ENCODE measurements at places on chromosomes 4 and X.

DNA sequence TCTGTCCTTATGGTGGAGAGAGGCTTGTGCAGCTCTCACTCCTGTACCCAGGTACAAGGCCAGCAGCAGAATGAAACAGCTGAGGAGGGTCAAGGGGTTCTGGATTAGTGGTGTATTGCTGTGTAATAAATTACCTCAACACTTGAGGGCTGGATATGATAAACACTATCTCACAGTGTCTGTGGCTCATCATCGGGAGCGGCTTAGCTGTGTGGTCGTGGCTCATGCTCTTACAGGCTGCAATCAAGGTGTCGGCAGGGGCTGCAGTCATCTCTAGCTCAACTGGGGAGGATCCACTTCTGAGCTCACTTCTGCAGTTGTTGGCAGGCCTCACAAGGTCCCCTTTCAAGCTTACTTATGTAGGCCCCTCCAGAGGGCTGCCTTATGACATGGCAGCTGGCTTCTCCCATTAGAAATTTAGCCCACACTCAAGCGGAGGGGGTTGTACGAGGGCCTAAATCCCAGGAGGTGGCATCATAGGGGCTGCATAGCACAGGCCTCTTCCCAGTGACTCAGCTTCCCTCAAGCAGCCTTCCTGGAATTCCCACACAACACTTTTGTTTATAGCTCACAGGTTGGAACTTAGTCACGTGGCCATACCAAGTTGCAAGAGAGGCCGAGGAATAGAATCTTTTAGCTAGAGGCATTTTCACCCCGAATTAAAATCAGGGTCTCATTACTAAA, 148.2 kb upstream of the RPS6KA3 start:
- DNase-seq, result no peak

DNA sequence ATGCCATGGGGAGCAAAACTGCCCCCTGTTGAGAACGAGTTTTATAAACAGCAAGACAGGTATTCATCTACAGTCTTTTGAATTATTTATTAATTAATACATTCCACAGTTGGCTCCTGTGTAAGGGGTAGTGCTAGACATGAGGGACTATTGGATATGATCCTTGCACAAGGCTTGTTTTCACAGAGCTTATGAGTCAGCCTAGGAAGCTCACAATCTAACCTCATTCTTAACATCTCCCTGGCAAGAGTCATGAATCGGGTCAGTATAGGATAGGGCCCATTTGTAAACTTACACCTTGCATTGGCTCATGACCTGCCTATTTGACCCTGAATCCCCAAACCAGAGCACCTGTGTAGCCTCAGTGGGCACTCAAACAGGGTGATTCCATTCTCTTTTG, 209.1 kb upstream of the HCCS start:
- no peak for DNase-seq

DNA sequence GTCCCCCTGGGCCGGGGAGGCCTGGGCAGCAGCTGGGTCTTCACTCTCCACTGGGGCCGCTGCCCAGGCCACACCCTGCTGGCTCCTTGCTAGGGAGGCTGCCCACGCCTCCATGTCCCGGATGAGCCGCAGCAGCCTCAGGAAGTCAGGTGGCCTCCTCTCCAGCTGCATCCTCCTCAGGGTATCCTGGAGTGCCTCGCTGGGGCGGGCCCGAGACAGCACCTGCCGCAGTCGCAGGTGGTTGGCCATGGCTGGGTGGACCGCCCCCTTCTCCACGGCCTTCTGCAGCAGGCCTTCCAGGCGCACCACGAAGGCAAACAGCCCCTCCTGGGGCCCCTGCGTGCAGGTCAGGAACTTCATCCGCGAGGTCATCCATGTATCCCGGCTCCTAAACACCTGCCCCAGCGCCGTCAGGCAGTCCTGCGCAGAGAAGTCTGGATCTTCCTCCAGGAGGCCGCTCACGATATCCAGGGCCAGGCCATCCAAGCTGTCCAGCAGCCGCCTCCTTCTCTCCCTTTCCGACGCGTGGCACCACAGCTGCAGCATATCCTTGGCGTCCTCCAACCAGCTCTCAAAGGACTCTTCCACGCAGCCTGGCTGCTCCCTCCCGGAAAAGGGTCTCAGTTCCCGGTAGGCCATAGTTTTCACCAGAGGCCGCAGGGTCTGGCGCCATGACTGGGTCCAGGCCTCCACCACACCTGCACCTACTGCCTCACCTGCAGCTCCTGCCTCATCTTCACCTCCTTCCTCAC, 2.1 kb downstream of the PNMA6F start:
- DNase-seq, result no peak

DNA sequence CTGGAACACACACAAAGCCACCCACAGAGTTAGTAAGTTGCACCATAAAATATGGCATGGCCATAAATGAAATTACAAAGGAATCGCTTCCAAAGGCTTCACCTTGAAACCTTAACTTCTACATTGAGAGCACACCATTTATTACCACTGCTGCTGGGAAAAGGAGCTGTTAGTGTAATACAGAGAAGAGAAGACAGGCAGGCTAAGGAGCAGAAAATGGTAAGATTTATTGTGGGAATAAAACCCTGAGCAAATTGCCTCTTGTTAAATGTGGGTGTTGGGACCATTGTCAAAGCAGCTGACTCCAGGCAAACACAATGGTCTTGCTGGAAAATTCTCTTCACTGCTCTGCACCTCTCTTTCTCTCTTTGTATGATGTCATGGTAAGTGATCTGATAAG, 79.2 kb upstream of the NHS start:
- no peak for DNase-seq

- DNase-seq, result no peak
These were observed 6.4 kb upstream of the ZNF674 start for GRCh38 chrX:46551494-46552128.

DNA sequence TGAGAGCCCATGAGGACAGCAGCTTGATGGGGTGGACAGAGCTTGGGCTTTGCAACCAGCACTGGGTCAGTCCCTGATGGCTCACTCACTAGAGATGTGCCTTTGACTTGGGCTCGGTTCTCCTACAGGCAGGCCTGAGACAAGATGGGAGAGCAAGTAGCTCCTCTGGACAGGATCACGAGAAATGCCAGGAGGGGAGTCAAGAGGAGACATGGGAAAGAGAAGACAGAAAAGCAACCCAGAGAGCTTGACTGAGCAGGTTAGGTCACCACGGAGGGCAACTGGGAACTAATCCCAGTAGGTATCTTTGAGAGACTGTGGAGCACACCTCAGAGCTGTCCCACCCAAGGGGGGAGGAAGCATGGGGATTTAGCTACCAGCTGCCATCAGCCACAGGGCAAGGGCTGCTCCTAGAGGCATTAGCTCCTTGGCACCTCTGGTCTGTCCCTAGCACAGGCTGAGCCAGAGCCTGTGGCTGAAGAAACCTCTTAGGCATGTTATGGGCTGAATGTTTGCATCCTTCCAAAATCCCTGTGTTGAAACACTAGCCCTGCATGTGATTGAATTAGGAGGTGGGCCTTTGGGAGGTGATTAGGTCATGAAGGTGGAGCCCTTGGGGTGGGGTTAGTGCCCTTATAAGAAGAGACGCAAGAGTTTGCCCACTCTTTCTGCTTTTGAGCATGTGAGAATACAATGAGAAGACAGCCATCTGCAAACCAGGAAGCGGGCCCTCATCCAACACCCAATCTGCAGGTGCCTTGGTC, 145.6 kb downstream of the SMIM20 start:
- no peak for DNase-seq

- DNase-seq, result no peak
These were observed 153.7 kb downstream of the FBXW7 start for GRCh38 chr4:152382057-152382785.

DNA sequence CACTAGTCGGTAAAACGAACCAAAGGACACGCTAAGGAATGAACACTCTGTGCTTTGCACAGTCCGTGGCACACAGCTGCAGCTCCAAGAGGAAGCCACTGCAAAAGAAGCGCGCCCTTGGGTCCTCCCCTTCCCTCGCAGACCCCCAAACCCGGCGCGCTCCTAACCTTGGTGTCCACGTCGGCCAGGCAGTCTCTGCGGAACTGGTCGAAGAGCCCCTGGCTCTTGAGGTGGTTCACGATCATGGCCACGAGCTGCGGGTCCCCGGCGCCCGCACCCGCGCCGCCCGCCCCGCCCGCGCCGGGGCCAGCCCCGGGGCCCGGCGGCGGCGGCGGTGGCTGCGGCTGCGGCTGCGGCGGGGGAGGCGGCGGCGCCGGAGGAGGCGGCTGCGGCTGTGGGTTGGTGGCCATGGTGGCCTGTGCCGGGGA, 333 bp downstream of the BOD1L1 start:
- DNase-seq, result no peak

GRCh38 chrX:134073341-134073740, 87.9 kb upstream of the GPC3 start:
- DNase-seq, result no peak

DNA sequence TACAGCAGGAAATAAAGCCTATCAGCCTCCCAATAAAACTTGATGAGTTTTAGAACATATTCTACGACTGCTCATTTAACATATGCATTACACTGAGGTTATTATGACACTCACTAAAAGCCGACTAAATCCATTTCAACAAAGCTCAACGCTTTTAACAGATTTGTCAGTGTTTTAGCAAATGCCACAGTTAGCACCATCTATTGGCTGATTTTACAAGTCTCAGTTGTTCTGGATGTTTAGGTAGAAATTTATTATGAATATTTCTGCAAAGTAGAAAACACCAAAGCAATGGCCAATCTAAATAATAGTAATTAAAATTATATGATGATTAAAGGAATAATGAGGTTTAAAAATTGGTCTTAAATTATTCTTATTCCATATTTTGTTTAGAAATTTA, 993.2 kb upstream of the PCDH7 start:
- DNase-seq, result no peak

- no peak for DNase-seq
These were observed 4.7 kb downstream of the SRPX2 start for GRCh38 chrX:100648458-100649417.

GRCh38 chrX:109393859-109394258, 88.0 kb downstream of the GUCY2F start:
- DNase-seq, result no peak

- no peak for DNase-seq
These were observed 95.5 kb downstream of the SOWAHB start for GRCh38 chr4:76802236-76803021.

DNA sequence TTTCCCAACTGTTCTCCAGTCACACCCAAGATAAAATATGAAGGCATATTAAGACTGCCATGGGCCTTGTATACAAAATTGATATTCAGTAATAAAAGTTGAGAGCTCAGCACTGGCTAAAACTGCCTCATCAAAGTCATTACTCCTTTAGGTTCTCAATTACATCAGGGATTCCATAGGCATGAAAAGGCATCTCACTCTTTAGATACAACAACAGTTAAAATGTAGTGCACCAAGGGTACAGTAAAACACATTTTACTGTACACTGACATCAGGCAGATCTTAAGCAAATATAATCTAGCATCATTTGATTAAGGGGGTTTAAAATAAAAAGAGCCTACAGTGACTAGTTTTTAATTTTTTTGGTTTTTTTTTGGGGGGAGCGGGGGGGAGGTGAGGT, 107.7 kb downstream of the PPP3CA start:
- no peak for DNase-seq

- DNase-seq, result no peak
These were observed 142.9 kb downstream of the PCDH7 start for GRCh38 chr4:30863021-30863420.

GRCh38 chr4:74157154-74157553, 764 bp upstream of the MTHFD2L start:
- no peak for DNase-seq

DNA sequence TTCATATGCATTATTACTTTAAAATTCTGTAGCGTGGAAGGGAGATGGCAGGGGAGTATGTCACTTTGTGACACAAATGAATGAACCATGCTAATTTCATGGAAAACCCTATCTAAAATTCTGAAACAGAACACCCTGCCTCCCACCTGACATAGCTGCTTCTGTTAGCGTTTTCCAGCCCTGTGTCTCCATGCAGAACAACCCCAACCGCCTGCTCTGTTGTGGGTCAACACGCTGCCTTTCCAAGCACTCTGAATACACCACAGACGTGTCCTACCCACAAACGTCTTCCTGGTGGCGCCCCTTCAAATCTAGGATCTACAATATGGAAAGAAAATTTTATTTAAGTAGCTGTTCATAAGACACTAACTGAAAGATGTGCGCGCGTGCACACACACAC, 238.6 kb downstream of the TRIML1 start:
- no peak for DNase-seq

DNA sequence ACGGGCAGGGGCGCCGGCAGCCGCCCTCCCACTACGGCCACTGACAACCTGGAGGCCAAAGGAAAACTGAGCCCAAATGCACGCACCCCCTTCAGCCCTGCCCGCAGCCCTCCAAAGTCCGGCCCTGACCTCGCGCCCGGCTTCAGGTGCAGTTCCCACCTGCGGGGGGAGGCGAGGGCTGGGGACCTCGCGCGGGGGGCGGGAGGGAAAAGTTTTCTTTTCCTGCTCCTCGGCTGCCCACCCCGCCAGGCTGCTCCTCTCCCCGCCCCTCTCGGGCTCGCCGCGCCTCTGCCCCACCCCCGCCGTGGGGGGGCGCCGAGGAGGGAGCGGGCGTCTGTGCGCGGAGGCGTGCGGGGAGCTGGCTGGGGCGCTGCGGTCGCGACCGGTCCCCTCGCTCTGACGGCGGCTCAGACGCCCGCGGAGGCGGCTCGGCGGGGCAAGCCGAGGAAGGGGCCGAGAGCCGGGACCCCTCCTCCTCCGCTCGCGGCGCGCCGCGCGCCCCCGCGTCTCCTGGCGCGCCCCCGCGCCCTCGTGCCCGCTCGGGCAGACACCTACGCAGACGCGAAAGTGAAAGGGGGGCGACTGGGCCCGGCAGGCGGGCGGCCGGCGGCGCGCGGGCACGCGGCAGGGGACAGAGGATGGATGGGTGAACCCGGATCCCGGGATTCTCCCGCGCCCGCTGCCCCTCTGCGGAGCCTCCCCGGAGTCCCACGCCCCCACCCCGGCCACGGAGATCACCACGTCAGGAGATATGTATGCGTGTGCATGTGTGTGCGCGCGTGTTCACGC, 3.1 kb upstream of the NR3C2 start:
- DNase-seq, result peak; percentile 63

GRCh38 chr4:23022032-23022431, 329.3 kb downstream of the GBA3 start:
- no peak for DNase-seq

- no peak for DNase-seq
These were observed 59.6 kb downstream of the LEF1 start for GRCh38 chr4:108109111-108109510.

- no peak for DNase-seq
These were observed 101.8 kb downstream of the ANXA5 start for GRCh38 chr4:121594796-121595526.

- no peak for DNase-seq
These were observed 25.6 kb upstream of the IRF2 start for GRCh38 chr4:184499996-184500395.

DNA sequence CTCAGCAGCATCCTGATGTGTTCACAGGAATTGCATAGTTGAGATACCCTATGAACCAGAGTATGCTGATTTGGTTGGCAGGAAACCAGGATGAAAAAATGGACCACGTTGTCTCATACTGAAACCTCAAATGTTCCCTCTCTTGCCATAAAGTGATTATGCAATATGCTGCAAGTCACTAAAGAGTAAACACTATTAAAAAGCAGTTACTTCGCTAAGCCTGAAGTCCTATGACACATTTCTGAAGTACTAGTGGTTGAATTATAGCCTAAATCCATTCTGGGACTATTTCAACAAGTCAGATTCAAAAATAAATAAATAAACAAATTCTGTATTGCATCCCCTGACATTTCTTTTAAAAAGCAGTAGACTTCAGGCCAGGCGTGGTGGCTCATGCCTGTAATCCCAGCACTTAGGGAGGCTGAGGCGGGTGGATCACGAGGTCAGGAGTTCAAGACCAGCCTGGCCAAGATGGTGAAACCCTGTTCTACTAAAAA, 106.0 kb upstream of the NAP1L5 start:
- no peak for DNase-seq

GRCh38 chrX:9997524-9997923, 30.4 kb downstream of the CLDN34 start:
- DNase-seq, result peak; percentile 41

- DNase-seq, result no peak
These were observed 578 bp downstream of the CHIC2 start for GRCh38 chr4:54063737-54064316.
